Activated CD8-positive, alpha-beta T cell treated with anti-CD3 and anti-CD28 coated beads, Interleukin-2, amount 10 ng/mL, durations not matched to agents 7 days and 5 days (primary cell): ENCODE measurements at places on chromosomes 11 and 22.

GRCh38 chr11:7514099-7514591, 346 bp downstream of the PPFIBP2 start:
- no peak for DNase-seq

DNA sequence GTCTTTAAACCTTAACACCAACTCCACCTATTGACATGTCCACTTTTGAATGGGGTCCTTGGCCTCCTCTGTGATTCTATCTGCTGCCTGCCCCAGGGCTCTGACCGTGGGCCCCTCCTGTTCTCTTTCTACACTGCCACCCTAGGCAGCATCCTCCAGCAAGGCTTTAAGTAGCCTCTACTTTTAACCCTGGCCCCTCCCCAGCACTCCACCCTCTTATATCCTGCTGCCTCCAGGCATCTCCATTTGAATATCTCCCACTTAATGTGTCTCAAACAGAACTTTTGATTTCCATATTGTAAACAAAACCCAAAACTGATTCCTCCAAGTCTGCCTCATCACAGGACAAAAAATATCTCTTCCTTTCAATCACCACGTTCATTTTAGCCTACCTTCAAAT, 90.5 kb upstream of the ARHGAP32 start:
- DNase-seq = no peak

DNA sequence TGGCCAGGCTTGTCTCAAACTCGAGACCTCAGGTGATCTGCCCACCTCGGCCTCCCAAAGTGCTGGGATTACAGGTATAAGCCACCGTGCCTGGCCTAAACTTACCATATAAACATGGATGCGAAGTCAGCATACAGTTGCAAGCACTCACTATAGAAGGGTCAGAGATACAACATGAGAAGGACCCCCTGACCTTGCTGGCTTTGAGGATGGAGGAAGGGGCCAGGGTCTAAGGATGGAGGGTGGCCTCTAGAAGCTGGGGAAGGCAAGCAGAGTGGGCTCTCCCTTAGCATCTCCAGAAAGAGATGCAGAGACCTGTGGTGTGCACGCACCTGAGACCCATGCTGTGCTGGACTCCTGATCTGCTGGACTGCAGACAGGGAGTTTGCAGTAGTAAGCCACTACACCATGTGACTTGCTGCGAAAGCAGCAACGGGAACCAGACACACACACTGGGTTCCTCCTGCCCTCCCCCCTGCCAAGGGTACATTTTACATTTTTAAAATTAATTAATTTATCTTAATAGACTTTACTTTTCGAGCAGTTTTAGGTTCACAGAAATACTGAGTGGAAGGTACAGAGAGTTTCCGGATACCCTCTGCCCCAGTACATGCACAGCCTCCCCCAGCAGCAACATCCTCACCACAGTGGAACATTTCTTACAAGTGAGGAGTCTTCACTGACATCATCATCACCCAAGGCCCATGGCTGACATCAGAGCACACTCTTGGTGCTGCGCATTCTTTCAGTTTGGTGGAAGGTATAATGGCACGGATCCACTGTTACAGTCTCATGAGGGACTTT, 170.1 kb upstream of the B3GAT1 start:
- peak; percentile 26 for DNase-seq

DNA sequence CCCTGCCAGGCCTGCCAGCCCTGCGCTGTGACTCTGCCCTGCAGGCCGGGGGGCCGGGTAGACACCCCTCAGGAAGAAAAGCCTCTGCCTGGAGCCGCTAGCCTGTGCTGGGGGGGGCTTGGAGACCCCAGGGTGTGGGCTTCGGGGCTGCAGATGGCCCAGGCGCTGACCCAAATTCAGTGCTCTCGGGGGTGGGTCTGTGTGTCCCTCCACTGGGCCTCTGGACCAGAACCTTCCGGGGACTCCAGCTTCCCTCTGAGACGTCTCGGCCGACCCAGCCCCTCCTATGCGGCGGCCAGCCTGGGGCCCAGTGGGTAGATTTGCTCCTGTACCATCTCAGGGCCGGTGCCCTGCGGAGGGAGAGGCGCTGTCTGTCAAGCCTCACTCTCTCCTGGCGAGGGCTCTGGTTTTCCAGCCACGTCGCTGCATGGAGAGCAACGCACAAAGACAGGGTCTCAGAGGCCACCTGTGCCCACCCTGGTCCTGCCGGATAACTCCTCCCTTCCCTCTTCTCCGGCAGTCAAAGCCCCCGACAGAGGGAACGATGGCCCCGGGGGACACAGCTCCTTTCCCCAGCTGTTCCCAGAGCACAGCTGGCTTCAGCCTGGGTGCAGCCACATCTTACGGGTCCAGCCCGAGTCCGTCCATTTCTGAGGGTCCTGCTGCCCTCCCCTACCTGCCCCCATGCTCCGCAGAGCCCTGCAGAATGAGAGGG, 40.1 kb upstream of the TOLLIP start:
- no peak for DNase-seq
